ENCODE measurements at places on chromosomes 11 and 22.

- DNase-seq, result no peak
Measured at GRCh38 chr22:50536226-50536625, 6.4 kb upstream of the TYMP start.

DNA sequence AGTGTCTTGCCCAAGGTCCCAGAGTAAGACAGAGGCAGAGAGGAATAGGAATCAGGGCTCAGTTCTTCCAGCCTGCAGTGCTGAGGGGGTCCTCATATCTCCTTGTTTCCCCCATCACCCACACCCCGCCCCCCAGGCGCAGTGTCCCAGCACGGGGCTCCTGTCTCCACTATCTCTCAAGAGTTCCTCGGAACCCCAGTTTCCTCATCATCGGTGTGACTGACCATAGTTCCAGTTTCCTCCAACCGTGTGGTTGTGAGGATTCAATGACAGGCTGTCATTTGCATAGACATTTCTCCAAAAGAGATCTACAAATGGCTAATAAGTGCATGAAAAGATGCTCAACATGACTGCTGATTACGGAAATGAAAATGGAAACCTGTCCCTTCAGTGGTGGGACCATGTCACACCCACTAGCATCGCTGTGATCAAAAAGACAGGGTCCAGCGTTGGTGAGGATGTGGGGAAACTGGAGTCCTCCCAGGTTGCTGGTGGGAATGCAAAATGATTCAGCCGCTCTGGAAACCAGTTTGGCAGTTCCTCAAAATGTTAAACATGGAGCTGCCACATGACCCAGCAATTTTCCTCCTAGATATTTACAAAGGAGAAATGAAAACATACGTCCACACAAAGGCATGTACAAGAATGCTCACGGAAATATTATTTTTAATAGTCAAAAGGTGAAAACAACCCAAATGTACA lies 31.8 kb upstream of the PDGFB start:
- DNase-seq, result no peak

DNA sequence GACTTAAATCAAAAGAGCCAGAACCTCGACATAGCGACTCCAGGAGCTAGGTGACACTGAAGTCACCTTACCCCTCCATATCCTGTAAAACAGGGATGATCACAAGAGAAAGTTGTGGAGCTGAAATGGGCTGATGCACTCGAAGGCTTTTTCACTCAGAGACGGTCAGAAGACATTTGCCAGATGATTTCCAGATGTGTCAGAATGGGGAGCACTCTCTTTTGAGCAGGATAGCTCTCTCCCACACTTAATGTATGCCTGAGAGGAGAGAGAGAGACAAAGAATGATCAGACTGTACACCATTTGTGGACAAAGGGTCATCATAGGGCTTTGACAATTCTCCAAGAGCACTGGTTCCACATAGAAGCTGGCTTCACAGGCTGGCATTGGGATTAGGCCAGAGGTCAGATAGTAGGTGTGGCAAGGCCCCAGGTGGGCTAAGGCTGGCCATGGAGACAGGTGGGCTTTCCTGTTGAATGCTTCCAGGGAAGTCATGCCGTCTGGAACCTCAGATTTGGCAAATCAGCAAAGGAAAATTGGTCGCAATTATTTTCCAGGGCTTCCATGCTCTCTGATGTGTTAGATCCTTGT lies 42.3 kb upstream of the ETS1 start:
- no peak for DNase-seq

DNA sequence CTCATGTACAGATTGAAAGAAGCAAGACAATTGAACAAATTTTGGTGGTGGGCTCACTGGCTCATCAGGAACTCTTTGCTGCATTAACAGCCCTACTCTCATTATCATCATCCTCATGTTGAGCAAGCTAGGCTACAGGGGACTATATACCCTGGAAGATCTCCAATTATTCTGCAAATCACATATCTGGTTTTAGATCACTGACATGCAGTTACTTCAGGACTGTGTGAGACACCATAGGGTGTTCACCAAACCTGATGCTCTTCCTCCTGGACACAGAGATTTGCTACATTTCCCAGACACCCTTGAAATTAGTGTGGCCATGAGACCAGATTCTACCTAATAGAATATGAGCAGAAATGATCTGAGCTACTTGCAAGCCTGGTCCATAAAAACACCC lies 23.0 kb upstream of the ME3 start:
- DNase-seq, result no peak

DNA sequence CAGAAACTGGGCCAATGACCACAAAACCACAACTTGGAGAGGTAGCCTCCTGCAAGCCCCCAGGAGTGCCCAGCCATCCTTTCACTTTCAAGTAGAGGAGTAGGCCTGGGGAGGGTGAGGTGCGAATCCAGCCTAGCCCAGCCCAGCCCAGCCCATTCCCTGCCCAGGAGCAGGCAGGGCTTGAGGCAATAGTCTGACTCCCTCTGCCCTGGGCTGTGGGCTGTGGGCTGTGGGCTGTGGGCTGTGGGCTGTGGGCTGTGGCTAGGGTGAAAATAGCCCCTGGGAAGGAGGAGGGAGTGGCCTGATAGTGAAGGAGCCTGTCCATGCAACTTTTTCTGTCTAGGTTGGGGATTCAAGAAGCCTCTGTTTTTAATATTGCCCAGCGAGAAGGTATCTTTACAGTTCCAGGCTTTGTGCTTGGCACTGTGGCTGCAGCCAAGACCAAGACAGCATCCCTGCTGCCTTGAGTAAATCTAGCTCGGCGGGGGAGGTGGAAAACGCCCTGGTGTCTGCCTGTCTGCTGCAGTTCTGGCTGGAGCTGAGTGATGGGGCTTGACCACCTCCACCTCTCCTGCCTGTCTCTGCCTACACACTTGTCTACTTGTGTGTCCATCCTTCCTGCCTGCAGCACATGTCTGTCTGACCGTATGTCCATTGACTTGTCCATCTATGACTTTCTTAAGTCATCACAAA lies 40.7 kb downstream of the LMO1 start:
- no peak for DNase-seq

DNA sequence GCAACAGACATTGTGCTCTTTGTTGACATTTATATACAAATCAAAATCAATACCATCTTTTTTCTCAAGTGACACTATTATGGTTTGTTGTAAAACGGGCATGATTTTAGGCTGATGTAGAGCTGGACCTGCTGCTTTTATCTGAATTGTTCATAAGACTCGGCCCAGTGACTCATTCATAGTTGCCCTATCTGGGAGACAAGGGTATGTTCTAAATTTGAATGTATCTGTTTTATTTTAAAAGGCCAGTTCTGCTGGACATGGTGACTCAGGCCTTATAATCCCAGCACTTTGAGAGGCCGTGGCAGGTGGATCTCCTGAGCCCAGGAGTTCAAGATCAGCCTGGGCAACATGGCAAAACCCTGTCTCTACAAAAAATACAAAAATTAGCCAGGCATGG lies 39.3 kb downstream of the CEP295 start:
- no peak for DNase-seq

DNA sequence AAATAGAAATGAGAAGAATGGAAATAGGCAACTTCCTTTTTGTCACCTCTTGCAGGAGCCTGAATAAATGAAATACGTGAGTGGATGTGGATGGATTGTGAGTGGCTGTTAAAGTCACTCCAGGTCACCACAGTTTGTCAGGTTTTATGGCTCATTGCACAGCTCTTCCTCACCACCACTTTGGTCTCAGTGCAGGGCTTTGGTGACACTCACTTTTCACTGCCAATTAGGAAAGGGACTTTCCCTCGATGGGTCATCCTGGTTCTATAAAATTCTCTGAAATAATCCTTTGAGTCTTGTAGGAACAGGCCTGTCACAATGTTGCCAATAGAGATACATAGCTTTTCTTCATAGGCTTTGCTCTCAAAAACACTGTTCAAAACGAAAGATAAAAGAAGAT lies 172.4 kb upstream of the C11orf87 start:
- no peak for DNase-seq

DNA sequence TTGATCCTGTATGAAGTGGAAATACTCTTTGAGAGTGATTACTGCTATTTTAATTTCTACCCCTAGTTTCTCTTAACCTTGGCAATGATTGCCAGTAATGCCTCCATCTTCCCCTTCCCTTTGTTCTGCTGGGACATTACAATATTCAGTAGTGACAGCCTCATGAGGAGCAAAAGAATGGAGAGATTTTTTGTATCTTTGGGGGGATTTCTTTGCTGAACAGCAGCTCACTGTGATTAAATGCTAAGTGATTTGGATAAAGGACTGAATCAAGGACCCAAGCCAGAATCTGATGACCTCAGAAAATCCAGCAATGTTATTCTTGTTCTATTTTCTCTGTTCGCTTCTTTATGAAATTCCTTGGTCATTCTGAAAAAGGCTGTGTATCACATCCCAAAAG lies 7.0 kb upstream of the SLC1A2 start:
- DNase-seq, result no peak

- DNase-seq, result peak; percentile 17
Measured at GRCh38 chr11:46389450-46390330, 1.9 kb downstream of the CHRM4 start.

GRCh38 chr11:23124996-23125395 lies 264.7 kb upstream of the CCDC179 start:
- DNase-seq, result no peak

- no peak for DNase-seq
Measured at GRCh38 chr11:73145986-73146575, 4.0 kb upstream of the FCHSD2 start.

DNA sequence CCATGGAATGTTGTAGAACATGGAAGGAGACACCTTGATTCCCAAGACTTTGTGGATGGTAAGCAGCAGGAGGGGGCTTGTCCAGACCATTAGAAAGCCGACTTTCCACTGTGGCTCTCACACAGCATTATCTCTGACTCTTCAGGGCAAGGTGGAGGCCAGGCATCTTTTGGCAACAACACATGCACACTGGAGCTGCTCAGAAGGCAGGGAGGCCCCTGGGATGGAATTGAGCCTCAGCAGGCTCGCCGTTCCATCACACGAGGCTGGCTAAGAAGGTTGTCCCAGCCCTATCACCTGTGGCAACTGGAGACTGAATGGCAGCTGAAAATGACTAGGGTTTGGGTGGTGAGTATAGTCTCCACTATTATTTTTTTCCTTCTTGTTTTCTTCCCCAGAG lies 76.3 kb upstream of the TMEM45B start:
- DNase-seq, result no peak

- no peak for DNase-seq
Measured at GRCh38 chr11:3225826-3226750, 6.1 kb downstream of the MRGPRE start.

DNA sequence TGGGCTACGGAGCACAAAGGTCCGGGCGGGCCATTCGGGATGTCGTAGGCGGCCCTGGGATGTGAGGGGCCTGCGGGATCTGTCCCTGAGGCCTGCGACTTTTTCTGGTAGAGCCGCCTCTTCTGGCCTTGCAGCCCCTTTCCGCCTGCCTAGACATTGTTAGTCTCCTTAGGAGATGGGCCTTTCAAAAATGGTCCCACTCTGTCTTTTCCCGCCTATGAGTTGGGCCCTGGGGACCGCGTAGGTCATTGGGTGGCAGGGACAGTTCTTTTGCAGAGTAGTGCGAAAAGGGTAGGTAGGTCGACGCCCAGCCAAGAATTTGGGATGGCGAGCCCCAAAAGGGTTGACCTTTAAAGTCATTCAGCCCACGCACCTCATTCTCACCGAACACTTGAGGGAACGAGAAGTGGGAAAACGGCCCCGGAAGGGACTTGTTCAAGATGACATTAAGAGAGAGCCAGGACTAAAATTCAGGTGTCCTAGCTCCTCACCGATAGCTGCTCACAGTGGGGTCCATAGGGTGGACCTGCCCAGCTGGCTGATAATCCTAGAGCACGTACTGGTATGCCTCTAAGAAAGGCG lies 785 bp downstream of the OTUB1 start:
- DNase-seq, result no peak

DNA sequence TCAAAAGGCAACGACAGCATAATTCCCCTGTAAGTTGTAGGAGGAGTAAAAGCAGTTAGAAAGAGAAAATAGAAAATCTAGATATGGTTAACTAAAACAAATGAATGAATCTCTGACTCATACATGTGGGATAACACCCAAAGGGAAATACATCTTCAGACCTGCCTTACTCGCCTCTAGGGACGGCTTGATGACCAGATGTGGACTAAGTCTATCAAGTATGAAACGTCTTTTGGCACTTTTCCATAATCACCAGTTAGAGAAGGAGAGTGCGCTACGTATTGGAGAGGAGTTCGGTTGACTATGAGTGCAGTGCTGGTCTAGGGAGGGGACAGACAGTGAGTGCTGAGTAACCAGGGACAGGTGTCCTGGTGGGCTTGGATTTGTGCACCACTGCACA lies 459.9 kb downstream of the OPCML start:
- DNase-seq, result no peak

DNA sequence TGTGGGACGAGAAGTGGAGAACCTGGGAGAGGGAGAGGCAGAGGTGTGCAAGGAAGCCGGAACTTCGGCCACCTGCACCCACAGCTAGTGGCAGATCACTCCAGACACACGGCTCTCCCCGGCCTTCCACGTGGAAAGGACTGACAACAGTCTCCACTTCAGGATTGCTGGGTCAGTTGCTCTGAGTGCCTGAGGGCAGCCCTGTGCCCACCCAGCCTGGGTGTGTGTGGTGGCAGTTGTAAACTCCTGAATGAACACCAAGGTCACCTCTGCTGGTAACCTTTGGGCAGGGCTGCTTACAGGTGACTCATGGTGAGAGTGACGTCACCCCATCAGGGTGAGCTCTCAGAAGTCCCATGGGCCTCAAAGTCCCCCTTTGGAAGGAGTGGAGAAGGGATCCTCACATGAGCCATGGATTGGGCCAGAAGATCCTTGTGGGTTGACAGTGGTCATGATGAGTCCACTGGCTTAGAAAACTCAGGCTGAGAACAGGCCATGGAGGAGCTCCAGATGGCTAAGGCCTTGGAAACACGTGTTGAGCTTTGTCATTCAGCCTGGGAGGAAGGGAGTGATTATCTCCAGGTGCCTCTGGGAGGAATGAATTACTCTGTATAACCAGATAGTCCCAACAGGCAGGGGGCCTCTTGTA lies 71.3 kb downstream of the BCR start:
- peak; percentile 33 for DNase-seq

DNA sequence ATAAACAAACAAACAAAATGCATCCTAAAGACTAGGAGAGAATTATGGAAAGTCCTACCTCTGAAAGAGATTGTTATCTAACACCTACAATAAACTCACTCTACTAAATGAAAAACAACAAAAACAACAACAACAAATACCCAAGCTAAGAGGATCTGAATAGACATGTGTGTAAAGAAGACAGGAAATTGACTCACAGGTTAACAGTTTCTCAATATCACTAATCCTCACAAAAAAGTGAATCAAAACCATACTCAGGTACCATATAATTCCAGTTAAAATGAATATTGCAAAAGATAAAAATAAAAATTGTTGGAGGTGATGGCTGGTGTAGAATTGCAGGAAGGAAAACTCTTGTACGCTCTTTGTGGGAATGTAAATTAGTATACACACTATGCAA lies 110.4 kb upstream of the TOP3B start:
- DNase-seq, result no peak
